ENCODE measurements at places on chromosomes 4 and X.

DNA sequence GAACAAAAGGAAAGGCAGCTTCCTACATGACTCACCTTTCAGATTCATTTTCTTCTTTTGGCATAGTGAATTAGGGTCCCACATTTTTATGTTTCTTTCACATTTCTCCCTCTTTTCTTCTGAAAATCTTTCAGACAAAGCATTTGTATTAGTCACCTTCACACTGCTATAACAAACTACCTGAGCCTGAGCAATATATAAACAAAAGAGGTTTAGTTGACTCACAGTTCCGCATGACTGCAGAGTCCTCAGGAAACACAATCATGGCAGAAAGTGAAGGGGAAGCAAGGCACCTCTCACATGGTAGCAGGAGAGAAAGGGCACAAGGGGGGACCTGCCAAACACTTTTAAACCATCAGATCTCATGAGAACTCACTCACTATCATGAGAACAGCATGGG lies 36.9 kb downstream of the MAGEA9 start:
- DNase-seq, result no peak

DNA sequence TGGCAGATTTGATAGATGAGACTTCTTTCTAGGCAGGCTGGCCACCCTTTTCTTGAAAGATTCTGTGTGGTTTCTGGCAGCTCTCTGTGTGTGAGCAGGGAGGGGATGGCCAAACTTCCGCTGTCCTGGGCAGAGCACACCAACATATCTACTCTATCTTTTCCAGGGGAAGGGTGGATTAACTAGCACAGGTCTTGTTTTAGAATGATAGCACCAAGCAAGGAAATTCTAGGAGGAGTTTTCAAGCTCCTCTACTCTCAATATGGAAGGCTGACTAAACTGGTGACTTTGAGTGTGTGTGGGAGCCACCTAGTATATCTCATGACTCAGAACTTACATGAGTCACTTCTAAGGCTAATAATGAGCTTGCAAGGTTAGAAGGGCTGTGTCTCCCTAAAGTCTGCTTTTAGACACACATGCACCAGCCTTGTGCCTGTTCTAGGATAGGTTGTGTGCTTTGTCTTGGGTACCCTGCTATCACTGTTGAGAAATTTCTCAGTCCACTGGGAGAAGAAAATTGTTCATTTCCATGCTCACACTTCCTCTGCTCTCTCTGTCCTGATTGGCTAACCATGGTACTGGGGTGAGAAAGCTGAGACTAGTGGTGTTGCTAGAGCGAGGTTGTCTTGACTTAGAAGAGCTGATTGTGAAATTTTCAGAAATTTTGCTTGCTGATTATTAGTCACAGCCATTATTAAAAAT lies 72.9 kb downstream of the YIPF6 start:
- DNase-seq, result no peak

DNA sequence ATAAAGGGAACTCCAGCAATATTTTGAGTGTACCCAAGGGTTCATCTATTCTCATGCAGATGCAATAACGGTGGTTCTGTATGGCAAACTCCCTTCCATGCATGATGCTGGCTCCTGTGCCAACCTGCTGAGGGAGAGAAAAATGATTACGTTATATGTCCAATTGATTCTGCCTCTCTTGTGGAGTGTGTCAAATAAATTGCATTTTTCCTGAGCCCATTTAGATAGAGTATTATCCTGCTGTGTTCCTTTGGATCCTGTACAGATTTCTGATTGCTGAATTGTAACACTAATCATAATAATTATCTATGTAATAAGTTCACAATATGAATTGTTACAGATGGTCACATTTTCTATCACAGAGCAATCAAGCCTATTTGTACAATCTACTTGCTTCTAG lies 821.7 kb downstream of the C4orf33 start:
- no peak for DNase-seq

DNA sequence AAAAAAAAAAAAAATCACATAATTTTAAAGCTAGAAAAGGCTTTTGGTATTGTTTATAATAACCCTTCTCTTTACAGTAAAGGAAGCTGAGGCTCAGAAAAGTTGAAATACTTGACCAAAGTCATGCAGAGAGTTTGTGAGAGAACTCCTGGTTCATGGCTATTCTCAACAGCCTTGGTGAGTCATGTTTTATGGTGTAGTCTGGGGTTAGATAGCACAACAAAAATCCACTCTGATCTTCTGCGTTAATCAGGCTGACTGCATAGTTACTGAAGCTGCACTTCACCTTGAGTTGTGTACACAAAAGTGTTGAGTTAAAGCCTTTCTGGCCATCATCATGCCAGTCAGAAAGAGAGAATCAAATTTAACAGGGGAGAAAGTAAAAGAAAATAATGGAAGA lies 19.3 kb upstream of the SFRP2 start:
- DNase-seq, result no peak

GRCh38 chr4:17356926-17357325 lies 155.0 kb downstream of the QDPR start:
- DNase-seq, result no peak

DNA sequence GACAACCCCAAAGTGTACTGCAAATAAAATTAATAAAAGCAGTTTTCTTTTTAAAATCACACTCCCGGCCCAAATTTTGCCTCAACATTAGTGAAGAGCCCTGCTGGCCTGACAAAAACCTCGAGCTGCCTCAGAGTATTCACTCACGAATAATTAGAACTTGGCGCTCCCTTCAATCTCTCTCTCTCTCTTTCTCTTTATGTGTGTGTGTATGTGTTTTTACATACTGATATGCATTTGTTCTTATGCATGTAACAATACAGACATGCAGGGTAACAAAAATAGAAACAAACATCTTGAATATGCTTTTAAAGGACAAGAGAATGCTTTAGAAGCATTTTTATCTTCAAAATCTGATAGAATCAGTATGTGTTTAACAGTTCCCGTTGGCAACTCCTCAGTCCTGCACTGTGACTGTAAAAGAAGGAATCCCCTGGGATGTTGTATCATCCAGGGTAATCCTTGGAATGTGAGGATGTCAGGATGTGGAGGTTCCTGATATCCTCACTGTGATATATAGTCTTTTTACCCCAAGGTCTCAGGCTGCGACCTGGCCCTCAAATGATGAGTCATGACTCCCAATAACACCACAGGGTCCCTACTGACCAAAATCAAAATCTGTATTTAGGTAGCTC lies 53.0 kb downstream of the PTCHD1 start:
- DNase-seq, result no peak

DNA sequence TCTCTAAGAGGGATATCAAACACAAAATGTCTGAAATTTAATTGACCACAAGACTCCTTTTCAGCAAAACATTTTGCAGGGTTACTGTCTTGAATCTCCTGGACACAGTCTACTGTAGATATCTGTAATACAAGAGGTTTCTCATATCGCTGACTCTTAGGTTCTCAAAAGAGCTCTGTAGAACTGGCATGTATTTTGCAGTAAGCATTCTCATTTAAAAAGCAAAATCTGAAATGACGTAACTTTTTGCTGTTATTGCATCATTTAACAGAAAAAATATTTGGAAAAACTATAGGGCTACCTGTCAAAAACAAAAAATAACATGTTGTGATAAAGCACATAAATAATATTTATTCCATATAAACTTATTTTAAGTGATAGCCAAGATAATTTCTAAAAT lies 114.2 kb downstream of the CDS1 start:
- DNase-seq, result no peak

DNA sequence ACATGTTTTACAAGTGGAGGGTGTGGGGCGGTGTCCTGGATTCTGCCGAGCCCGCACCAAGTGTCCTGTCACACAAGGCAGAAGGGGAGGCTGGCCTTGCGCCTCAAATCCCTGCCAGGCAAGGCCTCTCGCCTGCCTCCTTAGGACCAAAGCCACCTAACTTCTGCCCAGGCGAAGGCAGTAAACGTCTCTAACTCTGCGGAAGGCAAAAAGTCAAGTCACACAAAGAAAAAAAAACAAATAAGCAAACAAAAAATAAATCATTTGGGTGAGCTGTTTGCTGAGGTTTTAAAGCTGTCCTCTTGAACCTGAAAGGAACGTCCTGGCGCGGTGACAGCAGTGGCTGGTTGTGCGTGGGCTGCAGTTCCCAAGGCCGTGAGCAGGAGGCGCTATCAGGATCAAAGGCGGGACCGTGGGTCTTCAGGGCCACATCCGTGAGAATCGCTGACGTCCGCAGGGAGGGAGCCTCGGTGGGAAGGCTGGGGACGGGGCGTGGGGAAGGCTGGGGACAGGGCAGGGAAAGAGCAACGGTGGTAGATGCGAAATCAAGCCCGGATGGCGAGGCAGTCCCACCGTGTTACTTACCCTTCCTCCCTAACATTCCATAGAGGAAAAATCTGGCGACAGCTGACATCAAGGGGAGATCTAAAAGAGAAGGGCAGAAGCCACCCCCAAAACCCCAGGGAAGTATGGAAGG lies 99.1 kb downstream of the TRAPPC11 start:
- DNase-seq, result no peak

- no peak for DNase-seq
These were observed 28.9 kb downstream of the STARD8 start for GRCh38 chrX:68676335-68676734.

DNA sequence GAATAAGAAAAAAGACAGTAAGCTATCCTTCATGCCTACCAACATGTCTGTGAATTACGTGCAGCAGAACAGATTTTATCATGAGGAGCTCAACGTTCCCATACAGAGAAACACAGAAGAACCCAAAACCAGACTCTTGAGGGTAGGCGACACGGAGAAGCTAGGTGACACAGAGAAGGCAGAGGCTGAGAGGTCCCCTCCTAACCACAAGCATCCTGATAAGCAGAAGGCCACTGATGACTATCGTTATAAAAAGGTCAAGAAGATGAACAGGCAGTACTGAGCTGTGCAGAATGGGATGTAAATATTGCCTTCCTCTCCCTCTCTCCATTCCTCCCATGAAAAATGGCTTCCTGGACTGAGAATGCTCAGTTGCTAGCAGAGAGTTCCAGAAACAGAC lies 350.2 kb upstream of the BOD1L1 start:
- DNase-seq, result no peak

DNA sequence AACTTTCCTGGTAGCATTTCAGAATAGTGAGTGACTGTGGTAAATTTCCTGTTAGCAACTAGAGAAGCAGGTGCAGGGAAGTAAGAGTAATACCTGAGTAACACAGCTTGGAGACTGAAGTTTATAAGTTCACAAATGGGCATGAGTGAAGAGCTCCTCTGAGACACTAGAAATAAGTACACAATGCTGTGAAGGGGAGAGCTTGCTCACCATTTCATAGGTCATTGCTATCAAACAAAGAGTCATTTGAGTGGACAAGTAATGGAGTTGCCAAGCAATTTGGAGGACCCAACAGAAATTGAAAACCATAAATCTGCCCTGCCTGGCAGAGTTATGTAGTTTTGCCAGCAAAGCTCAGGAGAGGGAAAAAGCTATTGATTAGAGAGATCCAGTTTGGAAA lies 523.6 kb downstream of the TRAM1L1 start:
- DNase-seq, result no peak

- DNase-seq, result no peak
These were observed 167.1 kb downstream of the MAML3 start for GRCh38 chr4:139986689-139987501.

DNA sequence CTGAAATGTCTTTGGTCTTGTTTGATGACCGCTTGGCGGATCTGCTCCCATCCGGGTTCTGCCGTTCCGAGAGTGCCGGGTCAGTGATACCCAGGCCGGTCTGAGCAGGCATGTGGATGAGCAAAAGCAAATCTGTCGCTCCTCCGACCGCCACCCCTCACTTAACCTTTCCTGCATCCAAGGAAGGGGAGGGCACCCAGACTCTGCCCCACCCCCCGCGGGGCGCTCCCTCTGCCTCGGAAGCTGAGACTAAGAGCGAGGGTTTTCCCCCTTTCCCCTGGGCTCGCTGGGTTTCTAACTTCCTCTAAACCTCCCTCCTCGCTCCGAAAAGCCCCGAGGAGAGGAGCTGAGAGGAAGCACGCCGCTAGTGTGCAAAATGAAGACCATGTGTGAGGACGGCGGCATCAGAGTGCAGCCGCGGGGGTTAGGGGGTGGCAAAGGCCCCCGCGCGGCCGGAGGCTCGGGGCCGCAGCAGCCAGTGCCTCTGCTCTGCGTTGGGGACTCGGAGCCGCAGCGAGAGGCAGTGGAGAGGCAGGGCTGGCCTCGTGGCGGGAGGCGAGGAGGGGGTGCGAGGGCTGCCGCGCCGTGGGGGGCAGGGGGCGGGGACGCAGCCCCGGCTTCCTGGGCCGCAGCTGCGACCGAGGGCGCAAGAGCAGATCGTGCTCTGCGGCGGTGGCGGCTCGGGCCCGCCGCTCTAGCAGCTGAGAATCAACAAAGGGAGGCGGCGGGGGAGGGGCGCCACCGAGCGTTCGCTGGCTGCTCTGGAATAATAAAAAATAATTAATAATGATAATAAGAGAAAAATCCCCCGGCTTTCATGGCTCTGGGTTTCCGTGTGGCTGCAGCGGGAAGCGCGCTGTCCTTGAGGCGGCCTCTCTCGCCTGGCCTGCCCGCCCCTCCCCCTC lies 55.8 kb upstream of the BCOR start:
- DNase-seq, result no peak
